WTC11 (cell line): ENCODE measurements at places on chromosomes 2 and 18.

- H3K27ac ChIP-seq: no peak overlapping the region
- peaks cover 4% of the 10 kb centered on the region; the same call in 1 of the 2 replicates for H3K36me3 ChIP-seq
- peaks cover 5% of the 10 kb centered on the region; the same call in 1 of the 2 replicates for H3K4me1 ChIP-seq
Measured at GRCh38 chr2:149858901-149859634, 271.5 kb upstream of the MMADHC start.

DNA sequence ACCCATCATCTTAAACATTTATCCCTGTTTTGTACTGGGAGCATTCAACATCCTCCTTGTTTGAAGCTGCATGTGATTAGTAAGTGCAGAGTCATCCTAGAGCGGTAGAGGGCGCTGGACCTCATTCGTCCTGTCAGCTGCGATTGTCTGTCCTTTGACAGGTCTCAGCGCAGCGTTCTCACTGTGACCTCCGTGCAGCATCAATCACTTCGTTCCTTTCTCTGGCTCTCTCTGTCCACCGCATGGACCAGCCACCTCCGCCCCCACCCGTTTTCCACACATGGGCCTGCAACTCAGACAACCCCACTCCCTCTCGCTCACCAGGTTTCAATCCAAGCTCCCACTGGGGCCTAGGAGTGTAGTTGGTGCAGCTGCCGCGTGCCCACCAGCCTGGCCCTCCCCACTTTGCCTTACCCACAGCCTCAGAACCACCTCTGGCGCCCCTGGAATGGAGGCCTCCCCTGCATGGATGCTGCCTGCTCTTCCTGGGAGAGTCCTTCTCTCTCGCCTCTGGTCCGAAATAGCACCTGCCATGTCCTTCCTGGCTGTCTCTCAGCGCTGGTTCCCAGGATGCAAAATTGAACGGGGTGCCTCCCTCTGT is 90.5 kb downstream of the NDUFA10 start:
- no peak overlapping the region for H3K4me3 ChIP-seq
- peak; percentile 81 for DNase-seq
- H3K4me1 ChIP-seq: no peaks in the 10 kb centered on the region; the same call in 1 of the 2 replicates
- no peak overlapping the region for H3K27ac ChIP-seq
- H3K36me3 ChIP-seq: no peaks in the 10 kb centered on the region

DNA sequence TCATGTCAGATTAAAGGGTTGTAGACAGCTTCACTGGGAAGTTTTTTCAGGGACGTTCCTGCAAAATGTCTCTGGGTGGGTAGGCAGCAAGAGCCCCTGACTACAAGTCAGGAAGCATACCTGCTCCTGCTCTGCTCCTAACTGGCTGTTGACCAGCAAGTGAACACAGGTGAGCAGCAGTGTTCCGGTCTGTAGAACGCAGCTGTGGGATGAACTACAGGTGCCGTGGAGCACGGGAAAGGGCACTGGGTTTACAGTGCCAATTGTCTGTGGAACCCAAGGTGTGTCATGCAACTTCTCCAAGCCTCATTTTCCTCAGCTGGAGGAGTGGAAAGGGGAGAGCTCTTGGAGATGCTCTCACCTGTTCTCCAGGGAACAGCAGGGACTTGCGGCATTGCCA is 6.6 kb downstream of the ASB18 start:
- peaks cover 5% of the 10 kb centered on the region; the same call in 1 of the 2 replicates for H3K27me3 ChIP-seq
- H3K4me1 ChIP-seq: peaks cover 23% of the 10 kb centered on the region
- DNase-seq: no peak
- no peak overlapping the region for H3K4me3 ChIP-seq

- DNase-seq: no peak
- H3K4me3 ChIP-seq: no peak overlapping the region
- H3K27ac ChIP-seq: no peak overlapping the region
- H3K27me3 ChIP-seq: peaks cover 16% of the 10 kb centered on the region
- peaks cover 13% of the 10 kb centered on the region for H3K36me3 ChIP-seq
Measured at GRCh38 chr2:126899616-126900185, 1.0 kb downstream of the TEX51 start.

DNA sequence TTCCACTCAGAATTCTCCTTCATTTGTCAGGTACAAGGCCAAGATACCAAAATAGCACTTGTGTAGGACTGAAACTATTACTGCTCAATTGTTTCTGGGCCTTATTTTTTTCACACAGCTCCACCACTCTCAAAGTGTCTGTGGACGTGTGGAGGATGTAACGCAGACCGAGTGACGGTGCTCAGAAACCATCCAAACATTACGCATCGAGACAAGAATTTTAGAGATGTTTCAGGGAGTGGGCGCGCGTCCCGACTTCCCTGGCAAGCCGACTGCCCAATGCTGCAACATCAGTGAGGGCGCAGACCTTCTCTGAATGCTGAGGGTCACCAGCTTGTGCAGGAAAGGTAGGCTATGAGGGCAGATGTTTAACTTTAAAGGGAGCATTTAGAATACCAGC is 108.4 kb downstream of the GATA6 start:
- 0 out of 2 replicates have a peak, but pooled peaks cover 6% of the 10 kb centered on the region for H3K27me3 ChIP-seq
- H3K27ac ChIP-seq: no peak overlapping the region
- no peak overlapping the region for H3K4me3 ChIP-seq
- no peaks in the 10 kb centered on the region for H3K36me3 ChIP-seq
- no peaks in the 10 kb centered on the region for H3K4me1 ChIP-seq

DNA sequence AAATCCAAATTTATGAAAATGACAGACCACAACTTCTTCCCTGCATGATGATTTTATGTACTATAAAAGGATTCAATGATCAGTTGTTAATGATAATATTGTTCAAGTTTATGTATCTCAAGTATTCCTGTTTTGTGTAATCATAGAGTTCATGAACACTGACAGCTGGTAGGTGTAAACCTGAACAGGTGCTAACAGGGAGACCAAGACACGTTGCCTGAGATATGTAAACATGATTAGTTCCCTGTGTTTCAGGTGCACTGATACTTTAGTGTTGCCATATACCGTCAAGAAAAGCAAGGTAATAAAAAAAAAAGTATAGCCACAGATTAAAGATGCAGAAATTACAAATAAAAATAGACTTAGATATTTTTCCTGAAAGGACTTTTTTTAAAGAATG is 131.8 kb downstream of the BAZ2B start:
- no peak overlapping the region for H3K4me3 ChIP-seq
- H3K36me3 ChIP-seq: no peaks in the 10 kb centered on the region
- H3K27ac ChIP-seq: no peak overlapping the region
- no peaks in the 10 kb centered on the region for H3K4me1 ChIP-seq
- no peak for DNase-seq

- H3K4me3 ChIP-seq: no peak overlapping the region
- H3K4me1 ChIP-seq: peaks cover 39% of the 10 kb centered on the region
- H3K27ac ChIP-seq: no peak overlapping the region
Measured at GRCh38 chr2:239255218-239255617, 145.6 kb downstream of the HDAC4 start.

DNA sequence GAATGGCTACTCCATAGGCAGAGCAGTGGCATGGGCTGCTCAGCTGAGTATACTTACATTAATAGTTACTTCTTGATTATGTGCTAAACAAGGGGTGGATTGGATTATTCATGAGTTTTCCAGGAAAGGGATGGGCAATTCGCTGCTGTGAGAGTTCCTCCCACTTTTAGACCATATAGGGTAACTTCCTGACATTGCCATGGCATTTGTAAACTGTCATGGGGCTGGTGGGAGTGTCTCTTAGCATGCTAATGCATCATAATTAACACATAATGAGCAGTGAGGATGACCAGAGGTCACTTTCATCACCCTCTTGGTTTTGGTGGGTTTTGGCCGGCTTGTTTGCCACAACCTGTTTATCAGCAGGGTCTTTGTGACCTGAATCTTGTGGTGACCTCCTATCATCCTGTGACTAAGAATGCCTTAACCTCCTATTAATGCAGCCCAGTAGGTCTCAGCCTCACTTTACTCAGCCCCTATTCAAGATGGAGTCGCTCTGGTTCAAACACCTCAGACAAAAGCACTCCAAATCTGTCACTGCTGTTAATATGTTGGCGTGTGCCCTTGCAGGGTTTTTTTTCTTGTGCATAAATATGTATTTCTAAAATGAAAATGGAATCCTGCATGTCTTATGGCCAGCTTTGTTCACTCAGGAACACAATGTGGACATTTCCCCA is 56.0 kb downstream of the CYBRD1 start:
- DNase-seq: no peak
- no peaks in the 10 kb centered on the region for H3K36me3 ChIP-seq
- H3K4me1 ChIP-seq: no peaks in the 10 kb centered on the region
- H3K4me3 ChIP-seq: no peak overlapping the region
- H3K27me3 ChIP-seq: no peaks in the 10 kb centered on the region

DNA sequence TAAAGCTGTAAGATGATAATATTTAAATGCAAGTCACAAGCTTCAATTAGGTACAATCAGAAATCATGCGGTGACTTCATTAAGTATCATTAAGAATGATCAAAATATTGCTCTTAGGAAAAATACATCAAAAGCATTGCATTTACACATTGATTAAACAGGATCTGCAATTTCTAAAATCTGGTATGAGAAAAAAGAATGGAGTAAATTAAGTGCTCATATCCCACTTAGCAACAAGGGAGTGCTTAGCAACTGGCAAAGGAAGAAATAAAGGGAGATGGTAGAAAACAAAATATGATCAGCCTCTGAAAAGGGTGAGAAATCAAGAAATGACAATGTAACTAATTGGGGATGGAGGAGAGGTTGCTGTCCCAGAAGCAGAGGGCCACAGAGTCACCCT is 1918.2 kb upstream of the PIK3C3 start:
- DNase-seq: no peak
- peaks cover 4% of the 10 kb centered on the region for H3K4me1 ChIP-seq
- H3K4me3 ChIP-seq: no peak overlapping the region
- H3K36me3 ChIP-seq: no peaks in the 10 kb centered on the region

DNA sequence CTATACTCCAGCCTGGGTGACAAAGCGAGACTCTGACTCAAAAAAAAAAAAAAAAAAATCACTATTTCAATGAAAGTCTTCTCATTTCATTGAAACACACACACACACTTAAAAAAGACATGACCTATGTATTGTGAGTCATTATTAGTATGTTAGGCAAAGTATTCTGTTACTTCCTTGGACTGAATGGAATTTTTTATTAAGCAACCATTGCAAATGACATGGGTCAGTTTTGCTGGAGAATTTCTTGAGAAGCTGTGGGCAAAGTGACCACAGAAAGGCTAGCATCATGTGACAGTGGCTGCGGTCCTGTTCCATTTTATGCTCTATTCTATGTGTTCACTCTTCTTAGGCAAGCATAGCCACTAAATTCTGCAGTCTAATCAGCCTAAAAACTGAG is 695.7 kb downstream of the TDRD15 start:
- no peaks in the 10 kb centered on the region for H3K27me3 ChIP-seq
- no peak for DNase-seq
- no peak overlapping the region for H3K4me3 ChIP-seq
- H3K36me3 ChIP-seq: no peaks in the 10 kb centered on the region
- H3K4me1 ChIP-seq: peaks cover 33% of the 10 kb centered on the region

GRCh38 chr2:238710032-238710735 is 137.7 kb upstream of the TWIST2 start:
- no peaks in the 10 kb centered on the region for H3K36me3 ChIP-seq
- H3K4me3 ChIP-seq: no peak overlapping the region
- DNase-seq: no peak
- no peaks in the 10 kb centered on the region for H3K4me1 ChIP-seq
- H3K27me3 ChIP-seq: peaks cover 4% of the 10 kb centered on the region
- H3K27ac ChIP-seq: no peak overlapping the region

DNA sequence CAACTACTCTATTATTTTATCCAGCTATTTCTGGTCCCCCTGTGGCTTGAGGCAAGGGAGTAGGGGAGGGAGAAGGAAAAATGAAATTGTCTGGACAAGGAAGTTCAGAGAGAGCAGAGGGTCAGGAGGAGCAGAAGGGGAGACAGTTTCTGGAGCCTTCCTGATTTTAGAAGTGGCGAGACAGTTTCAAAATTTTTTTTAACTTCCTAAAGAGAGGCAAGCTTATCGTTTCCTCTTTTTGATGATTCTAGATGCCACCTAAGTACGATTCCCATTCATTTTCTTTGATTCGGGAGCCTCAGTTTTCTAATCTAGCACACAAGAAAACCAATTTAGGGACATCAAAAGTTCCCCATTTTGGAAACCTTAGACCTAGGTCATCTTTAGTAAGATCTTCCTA is 96.9 kb upstream of the B3GNT2 start:
- H3K27me3 ChIP-seq: no peaks in the 10 kb centered on the region
- H3K4me1 ChIP-seq: peaks cover 32% of the 10 kb centered on the region
- H3K27ac ChIP-seq: no peak overlapping the region
- H3K4me3 ChIP-seq: no peak overlapping the region

- H3K27me3 ChIP-seq: no peaks in the 10 kb centered on the region
- H3K4me1 ChIP-seq: peaks cover 45% of the 10 kb centered on the region
- no peak overlapping the region for H3K27ac ChIP-seq
- no peaks in the 10 kb centered on the region for H3K36me3 ChIP-seq
- DNase-seq: no peak
- no peak overlapping the region for H3K4me3 ChIP-seq
Measured at GRCh38 chr18:28112056-28112470, 64.9 kb downstream of the CDH2 start.

DNA sequence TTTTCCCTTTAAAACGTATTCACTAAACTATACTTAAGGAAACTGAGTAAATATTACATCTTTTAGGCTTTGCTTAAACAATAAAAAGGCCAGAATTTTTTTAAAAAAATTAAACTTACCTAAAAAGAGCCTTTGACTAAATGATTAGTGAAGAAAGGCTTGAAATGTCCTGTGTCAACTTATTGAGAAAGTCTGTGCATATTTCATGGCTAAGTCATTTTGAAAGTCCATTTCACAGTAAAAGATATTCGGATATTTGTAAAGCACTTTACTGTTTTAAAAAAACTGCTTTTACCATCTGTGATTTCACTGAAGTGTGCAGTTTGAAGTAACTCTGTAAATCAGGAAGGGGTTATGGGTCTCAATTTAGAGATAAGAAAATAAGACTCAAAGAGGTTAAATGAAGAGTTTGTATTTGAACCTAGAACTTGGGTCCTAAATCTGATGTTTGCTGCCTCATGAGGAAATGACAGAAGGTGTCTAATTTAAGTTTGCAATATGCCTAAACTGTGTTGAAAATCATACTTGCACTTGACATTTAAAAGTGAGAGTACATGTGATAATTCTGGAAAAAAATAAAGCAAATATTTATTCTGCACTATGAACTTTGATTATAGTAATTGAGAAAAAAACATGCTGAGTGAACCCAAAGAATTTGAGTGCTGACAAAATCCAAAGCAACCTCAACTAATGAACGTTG is 50.5 kb downstream of the RAB27B start:
- no peak overlapping the region for H3K4me3 ChIP-seq
- H3K4me1 ChIP-seq: peaks cover 4% of the 10 kb centered on the region
- no peak for DNase-seq

DNA sequence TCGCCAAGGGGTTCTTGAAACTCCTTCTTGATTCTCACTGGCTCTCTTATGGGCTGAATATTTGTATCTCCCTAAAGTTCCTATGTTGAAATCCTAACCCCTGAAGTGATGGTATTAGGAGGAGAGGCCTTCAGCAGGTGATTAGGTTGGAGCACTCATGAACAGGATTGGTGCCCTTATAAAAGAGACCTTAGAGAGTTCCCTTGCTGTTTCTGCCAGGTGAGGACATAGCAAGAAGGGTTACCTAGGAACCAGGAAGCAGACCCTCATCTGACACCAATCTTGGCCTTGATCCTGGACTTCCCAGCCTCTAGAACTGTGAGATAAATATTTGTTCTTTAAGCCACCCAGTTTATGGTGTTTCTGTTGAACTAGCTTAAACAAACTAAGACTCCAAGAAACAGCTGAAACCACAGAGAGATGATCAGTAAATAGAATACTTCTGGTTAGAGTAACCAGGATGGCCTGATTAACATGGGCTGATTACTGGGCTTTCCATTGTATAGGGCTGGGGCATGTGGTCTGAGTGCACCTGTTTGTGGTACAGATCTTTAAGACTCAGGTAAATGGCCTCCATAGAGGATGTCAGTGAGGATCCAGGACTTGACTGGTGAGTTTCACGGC is 7.7 kb upstream of the CDC42EP3 start:
- H3K4me1 ChIP-seq: peaks cover 35% of the 10 kb centered on the region
- no peak overlapping the region for H3K4me3 ChIP-seq
- H3K36me3 ChIP-seq: no peaks in the 10 kb centered on the region
- H3K27me3 ChIP-seq: no peaks in the 10 kb centered on the region
